Activated CD4-positive, alpha-beta T cell treated with anti-CD3 and anti-CD28 coated beads for 4 hours (primary cell): ENCODE measurements at places on chromosomes 12 and 14.

GRCh38 chr14:56854325-56854724 lies 44.0 kb upstream of the OTX2 start:
- no peak for DNase-seq

DNA sequence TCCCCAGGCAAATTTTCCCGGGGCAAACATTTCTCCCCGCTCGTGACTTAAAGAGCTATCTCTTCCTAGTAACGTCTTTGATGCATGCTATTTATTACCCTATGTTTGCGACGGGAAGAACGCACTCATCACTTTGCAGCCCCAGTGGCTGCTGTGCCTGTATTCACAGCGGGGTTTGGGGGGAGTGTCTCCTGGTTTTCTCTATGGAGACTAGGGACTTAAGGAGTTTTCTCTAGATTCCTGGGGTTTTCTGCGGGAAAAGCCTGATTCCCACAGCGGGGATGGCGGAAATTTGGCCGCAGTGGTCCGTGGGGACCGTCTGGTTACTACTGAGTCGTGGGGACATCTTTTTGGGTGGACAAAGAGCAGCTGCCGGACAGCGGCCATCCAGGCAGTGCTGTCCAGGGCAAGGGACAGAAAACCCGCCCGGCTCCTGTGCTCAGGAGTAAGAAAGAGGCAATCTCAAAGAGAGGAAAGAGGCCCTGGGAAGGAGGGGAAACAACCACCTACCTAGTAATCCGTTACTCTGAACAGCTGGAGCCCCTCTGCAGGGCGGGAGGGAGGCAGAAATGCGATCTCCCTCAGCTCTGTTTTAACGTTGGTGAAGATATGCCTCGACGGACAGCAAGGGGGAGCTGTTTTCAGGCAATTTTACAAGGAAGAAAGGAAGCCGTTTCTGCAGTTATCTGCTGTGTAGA lies 771 bp upstream of the AVPR1A start:
- no peak for DNase-seq

GRCh38 chr14:94654071-94654861 lies 42.1 kb downstream of the SERPINA3 start:
- no peak for DNase-seq

- DNase-seq = no peak
These were observed 21.0 kb downstream of the BTG1 start for GRCh38 chr12:92124689-92125029.

DNA sequence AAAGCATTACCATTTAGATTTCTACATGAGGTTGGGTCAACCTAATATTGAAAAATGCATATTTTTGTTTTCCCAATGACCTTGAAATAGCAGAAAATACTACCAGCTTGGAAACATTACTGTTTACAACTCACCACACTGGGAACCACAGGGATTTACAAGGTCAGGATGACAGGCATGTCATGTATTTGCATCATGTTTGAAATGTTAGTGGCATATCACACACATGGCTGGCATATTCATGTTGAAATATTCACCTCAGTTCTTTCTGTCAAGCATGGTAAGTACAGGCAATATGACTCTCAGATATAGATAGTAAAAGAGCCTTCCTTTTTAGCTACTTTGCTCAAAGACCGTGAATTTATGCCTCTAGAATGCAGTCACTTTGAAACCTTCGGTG lies 593.5 kb downstream of the NOVA1 start:
- no peak for DNase-seq

DNA sequence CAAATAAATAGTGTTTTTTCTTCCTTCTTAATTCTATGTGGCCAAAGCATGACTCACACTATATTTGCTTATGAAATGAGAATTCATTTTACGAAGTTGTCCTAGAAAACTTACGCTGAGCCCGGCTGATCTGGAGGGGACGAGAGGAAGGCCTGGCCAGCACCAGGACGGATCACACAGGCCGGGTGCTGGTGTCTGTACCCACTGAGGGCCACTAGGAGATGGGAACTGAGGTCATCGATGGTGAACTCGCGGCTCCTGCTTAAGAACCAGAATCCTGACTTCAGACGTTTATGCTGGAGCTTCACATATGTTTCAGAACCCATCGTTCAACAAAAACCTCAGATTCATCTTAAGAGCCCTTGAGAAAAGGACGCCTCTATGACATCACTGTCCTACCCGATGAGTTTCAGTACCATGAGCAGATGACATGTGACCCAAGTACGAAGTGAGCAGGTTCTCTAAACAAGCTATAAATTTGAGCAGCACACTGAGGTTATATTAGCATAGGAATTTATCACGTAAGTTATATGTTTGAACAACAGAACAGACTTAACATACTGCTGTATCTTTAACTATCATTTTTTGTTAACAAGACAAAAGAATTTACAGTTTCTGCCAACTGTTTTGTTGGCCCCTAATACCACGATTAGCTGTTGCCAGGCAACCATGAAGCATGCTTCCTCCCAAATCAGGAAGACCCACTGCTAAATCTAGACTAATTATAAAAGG lies 111.9 kb downstream of the FOXN3 start:
- no peak for DNase-seq

- no peak for DNase-seq
These were observed 12.5 kb downstream of the A2M start for GRCh38 chr12:9103050-9103849.

DNA sequence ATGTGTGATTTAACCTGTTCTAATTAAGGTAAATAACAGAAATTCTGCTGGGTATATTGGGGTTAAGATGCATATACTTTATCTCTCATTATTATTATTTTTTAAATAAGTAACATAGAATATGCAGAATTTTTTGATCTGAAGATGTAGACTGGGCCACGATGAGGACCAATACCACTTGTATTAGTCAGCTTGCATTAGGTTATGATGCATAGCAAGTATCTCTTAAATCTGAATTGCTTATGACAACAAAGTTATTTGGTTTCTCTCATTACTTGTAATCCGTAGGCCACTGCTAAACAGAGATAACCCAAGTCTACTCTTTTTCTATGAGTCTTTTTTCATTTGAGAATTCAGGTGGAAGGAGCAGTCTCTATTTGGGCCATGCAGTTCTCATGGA lies 145.5 kb upstream of the NOVA1 start:
- no peak for DNase-seq

DNA sequence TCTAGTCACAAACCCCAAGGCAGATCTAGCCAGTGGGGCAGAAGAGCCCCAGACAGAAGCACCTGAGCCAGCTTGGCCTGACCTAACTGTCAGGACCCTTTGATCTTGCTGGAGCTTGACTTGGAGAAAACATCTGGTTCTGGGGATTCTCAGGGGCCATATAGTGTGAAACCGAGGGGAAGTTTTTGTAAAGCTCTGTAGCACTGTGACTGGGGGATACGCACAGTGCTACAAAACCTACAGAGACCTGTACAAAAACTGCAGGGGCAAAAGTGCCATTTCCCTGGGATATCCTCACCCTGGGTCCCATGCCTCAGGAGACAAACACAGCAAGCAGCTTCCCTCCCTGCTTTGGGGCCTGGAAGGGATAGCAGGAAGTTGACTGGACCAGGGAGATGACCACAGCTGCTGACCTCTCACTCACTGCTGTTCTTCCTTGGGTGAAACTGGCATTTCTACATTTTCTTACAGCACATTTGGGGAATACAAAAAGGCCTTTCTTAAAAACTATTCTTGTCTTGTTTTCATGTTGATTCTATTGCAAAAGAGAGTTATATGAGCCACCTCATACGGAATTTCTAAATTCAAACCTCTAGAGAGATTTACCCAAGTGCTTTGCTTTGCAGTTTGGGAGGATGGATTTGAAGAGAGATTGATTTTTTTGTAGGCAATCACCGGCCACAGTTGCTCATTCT lies 140.0 kb downstream of the DAD1 start:
- no peak for DNase-seq

DNA sequence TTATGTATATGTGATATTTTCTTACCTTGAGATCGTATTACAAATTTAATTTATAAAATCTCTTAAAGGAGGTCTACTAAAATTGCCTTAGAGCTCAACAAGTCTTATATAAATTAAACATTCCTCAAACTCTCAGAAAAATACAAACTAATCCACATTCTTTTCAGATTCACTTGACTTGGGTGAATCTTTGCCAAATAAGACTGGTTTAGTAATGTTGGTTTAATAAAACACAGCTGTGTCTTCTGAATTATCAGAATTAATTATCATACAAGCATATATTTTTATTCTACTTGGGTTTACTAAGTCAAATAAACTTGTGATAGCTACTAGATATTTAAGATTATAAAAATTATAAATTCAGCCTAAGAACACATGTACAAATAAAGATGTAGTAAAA lies 13.3 kb downstream of the GLIPR1L2 start:
- DNase-seq = no peak

DNA sequence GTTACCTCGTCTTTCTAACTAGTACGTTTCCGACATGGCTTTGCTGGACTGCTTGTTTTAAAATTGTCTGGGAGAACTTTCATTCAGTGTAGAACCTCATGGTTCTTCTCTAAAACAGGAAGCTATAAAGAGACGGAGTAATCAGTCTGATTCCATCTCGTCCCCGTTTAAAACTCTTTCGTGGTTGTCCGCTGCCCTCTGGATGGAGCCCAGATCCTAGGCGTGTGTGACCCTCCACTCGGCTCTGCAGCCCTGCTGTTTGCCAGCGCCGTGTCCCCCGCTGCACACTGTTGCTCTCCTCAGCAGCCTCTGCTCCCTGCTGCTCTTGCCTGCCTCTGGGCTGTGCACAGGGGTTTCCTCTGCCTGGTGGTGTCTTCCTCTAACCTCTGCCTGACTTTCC lies 50.2 kb downstream of the SLC8B1 start:
- no peak for DNase-seq

- no peak for DNase-seq
These were observed 19.0 kb downstream of the ADAM20 start for GRCh38 chr14:70515811-70516210.

- DNase-seq = no peak
These were observed 15.8 kb downstream of the SLC8B1 start for GRCh38 chr12:113318900-113319628.

- DNase-seq = no peak
These were observed 312.9 kb downstream of the ITPR2 start for GRCh38 chr12:26520109-26520508.

DNA sequence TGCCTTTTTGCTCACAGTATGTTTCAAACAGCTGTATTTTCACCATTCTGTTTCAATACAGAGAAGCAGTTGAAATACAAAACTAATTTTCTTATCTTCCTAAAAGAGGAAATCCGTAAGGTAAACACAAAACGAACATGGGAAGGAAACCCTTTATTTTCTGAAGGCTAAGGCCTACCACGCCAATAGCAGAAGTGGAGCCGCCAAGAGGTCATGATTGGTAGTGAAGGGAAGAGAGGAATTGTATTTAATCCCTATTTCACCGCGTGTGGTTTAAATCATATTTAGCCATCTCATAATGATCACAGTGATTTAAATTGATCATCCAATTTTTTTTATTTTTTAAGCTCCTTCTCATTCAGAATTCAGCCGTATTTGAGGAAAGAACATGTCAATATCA lies 398.2 kb downstream of the PRKD1 start:
- no peak for DNase-seq

- DNase-seq = no peak
These were observed 247.0 kb downstream of the SLC41A2 start for GRCh38 chr12:104710940-104711689.

DNA sequence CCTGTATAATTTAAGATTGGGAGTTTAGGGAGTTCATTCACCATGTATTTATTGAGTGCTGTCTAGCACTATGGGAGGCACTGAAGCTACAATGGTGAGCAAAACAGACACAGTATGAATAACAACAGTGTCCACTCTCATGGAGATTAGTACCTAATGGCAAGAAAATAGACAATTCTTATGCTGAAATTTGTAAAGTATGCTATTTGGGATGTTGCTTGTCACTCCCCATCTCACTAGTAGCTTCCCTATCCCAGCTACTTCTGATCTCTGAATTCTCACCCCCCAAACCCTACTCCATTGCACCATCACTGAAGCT lies 4.0 kb downstream of the GDF11 start:
- no peak for DNase-seq

- no peak for DNase-seq
These were observed 25.9 kb downstream of the SSH1 start for GRCh38 chr12:108831309-108831991.

DNA sequence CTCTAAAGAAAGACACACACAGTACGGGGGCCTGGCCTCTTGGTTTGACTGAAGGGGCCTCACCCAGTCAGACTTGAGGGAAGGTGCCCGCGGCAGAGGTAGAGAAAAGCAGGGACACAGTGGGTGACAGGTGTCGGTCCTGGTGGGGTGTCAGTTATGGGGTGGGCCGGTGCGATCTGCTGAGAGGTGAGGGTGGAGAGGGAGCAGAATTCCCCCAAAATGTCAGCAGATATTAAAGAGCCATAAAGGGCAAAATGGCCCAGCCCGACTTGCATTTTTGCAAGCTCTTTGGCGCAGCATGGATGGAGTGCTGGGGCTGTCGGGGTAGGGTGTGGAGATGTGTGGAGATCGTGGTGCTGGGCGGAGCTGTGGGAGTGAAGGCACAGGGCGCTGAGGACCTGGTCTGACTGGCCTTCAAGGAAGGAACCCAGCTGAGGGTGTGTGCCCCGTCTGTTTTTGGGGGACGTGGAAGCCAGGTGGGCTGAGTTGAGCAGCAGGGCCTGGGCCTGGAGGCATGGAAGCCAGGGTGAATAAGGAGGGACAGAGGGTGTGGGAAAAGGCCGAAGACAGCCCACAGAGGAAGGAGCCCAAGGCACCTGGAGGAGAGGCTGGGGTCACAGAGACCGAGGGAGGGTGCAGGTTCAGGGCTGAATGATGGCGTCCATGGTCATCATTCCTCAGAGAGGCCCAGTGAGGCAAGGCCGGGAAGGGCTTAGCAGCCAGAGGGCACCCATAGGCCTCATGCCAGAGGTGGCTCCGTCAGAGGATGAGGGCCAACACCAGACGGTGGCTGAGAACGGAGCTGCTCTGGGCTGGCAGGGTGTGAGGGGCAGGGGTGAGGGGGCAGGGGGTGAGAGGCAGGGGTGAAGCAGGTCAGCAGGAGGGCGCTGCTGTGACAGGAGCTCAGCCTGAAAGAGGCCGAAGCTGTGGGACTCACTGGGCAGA lies 48.2 kb upstream of the DYNC1H1 start:
- no peak for DNase-seq

DNA sequence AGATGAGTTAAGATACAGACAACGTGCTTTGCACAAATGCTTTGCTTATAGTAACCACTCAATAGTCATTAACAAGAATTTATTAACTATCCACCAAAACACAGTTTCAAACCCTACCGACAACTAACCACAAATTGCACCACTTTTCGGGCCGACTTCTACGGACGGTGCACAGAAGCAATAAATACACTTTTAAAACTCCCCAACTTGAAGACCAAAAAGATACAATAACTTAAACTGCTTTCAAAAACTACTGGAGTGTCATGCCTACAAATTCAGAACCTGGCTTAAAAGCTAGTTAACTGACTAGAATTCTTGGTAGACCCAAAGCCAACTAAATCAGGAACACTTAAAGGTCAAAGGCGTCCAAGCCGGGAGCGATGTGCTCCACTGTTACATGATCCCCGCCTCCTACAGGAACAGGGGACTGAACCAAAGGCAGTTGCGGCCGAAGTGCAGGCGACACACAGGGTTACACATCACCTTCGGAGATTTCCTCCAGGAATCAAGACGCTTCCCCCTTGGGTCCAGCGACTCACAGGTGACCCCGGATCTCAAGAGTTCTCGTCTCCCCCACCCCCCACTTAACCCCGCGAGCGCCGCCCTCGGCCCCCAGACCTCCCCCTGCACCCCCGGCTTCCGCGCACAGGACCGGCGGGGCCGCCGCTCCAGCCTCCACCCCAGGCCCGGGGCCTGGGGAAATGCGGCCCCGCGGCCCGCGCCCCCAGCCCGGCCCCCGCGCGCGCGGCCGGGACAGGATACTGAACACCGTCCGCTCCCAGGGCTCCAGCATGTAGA lies 507 bp downstream of the SPTSSA start:
- peak; percentile 3 for DNase-seq
